Activated naive CD8-positive, alpha-beta T cell treated with anti-CD3 and anti-CD28 coated beads, Interleukin-2, amount 10 ng/mL, durations not matched to agents 7 days and 5 days (primary cell): ENCODE measurements at places on chromosomes 4 and X. TPM values are rescaled to one million over a fixed set of nuclear protein-coding genes. Genes with fewer than 3 reads are reported as not detected.

DNA sequence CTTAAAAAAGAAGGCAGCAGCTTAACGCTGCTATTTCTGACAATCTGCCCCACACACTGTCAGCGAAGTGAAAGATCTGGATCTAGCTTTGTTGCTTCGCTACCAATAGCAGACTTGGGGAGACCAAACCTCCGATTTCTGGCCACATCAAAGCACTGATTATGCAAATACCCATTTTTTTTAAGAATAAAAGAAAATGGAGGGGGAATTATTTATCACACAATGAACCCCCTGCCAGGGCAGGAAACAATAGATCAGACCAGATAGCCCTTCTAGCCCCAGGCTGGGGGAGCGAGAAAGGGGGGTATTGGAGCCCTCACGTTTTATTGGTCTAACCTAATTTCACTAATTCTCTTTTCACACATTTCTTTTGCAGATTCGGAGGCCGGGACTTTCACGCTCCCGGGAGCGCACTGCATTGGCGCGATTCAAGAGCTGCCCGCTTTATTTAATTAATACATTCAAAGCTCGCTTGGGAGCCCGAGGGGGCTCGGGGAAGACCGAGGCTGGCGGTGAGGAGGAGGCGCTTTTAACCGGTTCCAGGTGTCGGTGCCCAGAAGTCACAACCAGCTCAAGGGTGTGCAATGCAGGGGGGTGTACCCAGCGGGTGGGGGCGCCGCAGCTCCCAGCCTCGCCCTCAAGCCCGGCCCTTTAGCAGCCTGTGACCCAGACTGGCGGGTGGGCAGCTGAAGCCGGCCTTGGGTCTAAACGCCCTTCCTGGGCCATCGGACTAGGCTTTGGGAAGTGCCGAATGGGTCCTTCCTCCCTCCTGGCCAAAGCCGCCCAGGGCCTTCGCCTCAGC, 5.5 kb downstream of the NEUROG2 start:
- peak; percentile 39 for DNase-seq

DNA sequence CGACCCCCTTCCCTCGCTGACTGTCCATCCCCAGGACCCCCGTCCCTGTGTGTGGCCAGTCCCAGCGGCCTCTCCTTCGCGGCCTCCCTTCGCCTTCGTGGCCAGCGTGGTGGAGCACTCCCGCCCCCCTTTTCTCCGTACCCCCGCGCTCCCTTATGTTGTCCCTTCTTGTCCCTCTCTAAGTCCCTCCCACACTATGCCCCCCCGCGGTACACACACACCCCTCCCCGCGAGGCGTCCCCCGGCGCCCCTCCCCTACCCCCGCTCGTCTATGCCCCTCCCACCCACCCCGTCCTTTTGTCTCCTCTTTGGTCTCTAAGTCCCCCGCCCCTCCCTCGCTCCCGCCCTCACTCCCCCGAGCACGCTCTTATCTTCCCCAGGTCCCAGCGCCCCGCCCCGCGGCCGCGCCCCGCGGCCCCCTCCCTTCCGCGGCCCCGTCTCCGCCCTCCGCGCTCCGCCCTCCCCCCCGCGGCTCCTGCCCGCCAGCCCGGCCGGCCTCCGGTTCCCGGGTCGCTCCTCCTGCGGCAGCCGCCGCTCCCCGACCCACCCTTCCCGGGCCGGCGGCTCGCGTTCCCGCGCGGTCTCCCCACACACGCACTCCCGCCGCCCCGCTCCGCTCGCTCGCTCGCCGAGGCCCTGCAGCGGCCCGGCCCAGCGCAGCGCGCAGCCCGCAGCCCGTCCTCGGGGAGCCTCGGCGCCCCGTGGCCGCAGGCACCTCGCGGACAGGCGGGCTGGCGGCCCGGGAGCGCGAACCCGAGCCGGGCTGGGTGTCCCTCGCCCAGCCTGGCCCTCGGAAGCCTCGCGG, 26.3 kb downstream of the UTP14A start:
- peak; percentile 78 for DNase-seq

- DNase-seq = no peak
Measured at GRCh38 chr4:177410566-177410965, 31.7 kb downstream of the AGA start.

- peak; percentile 34 for DNase-seq
Measured at GRCh38 chrX:70444946-70445656, 466 bp downstream of the DLG3 start.

GRCh38 chr4:52102587-52102986, 51.5 kb downstream of the SPATA18 start:
- DNase-seq = no peak

- no peak for DNase-seq
Measured at GRCh38 chr4:56914336-56914735, 6.6 kb downstream of the REST start.

GRCh38 chr4:119136546-119136945, 914 bp downstream of the MYOZ2 start:
- DNase-seq = no peak

DNA sequence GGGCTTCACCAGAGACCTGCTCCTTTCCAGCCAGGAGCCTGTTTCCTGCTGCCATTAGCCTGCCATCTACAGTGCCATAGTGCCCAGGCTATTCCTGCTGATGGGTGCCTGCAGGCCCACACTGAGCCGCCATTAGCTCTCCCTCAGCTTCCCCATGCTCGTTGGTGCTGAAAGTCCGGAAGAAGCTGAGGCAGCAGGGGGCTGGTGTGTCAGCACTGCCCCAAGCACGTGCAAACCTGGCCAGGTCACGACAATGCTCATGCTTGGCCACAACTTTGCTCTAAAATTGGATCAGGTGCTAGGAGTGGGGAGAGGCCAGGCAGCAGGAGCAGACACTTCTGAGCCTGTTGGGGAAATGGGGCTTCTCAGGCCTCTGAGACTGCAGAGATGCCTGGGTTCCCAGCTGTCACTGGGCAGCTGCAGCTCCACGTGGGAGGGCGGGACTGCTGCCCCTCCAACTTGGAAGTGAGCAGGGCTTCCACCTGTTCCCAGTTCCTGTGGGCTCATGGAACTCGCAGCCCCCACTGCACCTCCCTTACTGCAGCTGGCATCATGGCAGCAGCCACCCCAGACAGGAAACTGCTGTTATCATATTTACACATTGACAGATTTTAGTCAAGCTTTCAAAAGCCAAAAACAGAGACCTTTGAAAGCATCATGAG, 913.9 kb downstream of the FSTL5 start:
- no peak for DNase-seq

- DNase-seq = no peak
Measured at GRCh38 chr4:184838249-184839074, 12.7 kb upstream of the ACSL1 start.

DNA sequence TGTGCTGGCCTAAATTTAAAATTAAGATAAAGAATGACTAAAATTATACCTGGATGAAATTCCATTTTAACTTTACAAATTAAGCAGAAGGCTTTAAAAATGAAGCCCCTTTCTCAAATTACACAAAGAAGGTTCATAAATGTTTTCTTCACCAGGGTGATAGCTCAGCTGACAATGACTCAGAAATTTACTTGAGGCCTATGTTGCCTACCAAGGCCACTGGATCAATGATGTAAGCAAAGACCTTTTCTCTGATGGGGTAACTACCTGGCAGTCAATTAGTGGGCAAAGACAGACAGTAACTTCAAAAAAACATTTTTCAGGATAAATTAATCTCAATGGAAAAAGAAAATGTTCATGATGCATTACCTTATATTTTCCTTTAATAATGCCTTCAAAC, 23.9 kb upstream of the GPR34 start:
- no peak for DNase-seq

- no peak for DNase-seq
Measured at GRCh38 chr4:2472187-2472586, 3.3 kb downstream of the RNF4 start.

DNA sequence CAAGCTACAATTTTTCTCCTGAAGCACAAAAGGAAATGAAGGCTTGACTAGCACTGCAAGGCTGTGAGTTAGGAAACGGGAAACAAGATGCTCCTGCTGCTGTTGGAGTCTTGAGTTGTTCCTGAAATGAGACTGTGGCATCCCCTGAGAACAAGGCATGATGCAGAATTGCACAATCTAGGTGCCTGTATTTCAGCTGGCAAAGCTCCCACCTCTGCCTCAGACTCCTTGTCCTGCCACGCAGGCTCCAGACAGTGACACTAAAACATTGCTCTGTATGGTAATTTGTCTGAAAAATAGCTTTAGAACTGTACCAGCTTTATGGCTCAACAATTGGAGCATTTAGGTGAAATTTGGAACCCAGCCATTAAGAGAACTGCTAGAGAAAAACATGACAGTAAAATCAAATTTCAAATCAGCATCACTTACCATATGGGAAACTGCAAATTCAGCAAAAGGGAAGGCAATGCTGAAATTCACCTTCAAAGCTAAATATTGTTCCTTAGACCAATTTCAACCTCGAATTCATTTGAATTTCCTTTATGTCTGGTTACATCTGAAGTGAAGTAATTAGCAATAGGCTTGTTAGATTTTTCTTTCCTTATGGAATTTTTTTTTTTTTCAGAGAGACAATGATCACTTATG, 103.4 kb downstream of the MFAP3L start:
- no peak for DNase-seq

- DNase-seq = no peak
Measured at GRCh38 chr4:119087121-119087520, 48.5 kb upstream of the MYOZ2 start.

DNA sequence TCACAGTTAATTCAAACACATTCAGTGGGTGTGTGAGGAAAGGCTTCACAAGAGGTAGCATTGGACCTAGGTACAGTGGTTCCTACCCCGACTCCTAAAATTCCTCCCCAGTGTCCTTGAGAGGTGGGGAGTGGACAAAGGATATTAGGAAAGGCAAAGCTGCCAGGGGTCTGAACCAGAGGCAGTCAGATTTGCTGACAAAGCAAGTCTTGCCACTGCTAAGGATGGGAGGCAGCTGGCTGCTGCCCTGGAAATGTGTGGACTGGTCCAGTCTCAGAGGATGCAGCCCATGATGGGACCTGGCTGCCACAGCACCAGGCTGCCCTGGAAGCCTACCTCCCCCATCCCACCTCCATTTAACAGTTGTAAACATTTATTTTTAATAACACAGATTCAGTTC, 4.1 kb upstream of the PHF8 start:
- DNase-seq = no peak

- DNase-seq = peak; percentile 33
Measured at GRCh38 chr4:76305033-76305687, 1.4 kb upstream of the STBD1 start.

- DNase-seq = no peak
Measured at GRCh38 chr4:153189016-153189801, 15.0 kb upstream of the TRIM2 start.

- DNase-seq = no peak
Measured at GRCh38 chr4:73404042-73404441, at the start of gene ALB. Gene ALB (plus strand): TSS chr4:73404287. CDS start chr4:73404328, 41 bp downstream.

DNA sequence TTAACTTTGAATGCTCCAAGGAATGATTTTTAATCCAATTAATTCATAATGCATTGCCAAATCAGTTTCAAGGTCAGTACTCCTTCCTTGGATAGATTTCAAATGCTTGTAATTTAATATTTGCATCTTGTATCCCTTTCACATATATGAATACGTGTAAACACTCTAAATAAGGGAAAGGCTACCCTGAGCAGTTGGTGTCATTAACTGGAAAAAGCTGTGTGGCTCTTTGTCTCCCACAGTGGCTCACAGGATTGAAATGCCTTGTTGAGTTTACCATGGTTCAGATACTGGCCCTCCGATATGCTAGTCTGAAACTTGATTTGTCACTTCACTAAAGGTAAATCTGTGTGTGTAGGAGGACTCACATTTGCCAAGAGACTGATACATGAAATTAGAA, 16.7 kb upstream of the ACOT9 start:
- no peak for DNase-seq

DNA sequence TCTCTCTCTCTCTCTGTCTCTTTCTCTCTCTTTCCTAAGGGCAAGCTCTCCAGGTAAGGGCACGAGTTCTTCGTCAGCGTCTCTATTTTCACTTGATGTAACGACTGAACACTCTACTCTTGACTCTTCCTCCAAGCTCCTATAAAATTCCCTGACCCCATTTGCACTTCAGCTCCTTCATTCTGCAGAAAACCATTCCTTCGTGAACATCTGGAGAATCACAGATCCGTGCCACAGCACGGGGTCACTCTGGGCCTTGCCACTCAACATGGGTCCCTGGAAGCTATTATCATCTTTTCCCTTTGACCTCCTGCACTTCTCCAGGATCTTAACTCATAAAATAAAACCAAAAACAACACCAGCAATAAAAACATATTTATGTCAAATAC, 112.0 kb upstream of the LNX1 start:
- no peak for DNase-seq

GRCh38 chr4:7876201-7876875, 63.3 kb downstream of the AFAP1 start:
- no peak for DNase-seq

DNA sequence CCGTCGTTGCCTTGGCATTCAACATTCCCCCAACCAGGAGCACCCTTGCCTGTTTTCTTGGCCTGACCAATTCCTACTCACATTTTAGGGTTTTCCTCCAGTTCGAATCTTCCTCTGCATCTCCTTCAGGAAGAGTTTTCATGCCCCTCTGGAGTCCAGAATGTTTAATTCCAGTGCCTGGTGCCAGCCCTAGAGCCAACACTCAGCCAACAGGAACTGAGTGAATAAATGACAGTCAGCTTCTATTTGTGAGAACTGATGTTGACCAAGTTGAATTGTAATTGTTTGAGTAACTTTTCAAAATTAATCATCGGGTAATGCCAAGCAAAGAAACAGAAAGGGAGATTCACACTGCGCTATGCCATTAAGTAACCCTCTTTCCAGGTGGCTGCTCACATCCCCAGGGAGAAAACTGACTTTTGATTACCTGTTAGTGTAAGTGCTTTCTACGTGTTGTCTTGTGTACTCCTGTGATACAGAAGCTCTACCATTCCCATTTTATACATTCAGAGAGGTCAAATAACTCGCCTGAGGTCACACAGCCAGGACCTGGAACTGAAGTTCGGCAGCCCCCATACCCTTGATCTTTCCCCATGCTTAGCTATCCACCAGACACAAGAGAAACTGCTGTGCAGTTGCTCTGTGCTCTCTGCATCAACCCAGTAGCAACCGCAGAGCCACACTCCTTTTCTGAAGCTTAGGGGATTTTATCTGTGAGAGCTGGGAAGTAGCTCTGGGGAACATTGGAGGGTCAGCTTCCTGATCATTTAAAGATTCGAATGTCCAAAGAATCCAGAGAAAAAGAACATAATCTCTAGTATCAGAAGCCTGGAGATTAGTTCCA, 19.0 kb upstream of the SLC2A9 start:
- DNase-seq = no peak

- DNase-seq = no peak
Measured at GRCh38 chr4:113564493-113564892, 197.0 kb downstream of the CAMK2D start.

- no peak for DNase-seq
Measured at GRCh38 chr4:106864231-106864630, 171.9 kb downstream of the DKK2 start.

The KIF4A gene
- 27.9 TPM for total RNA-seq

The SLITRK2 gene
- total RNA-seq = not detected

The ALAS2 gene
- total RNA-seq = not detected

The ZIC3 gene
- total RNA-seq = not detected

The TRO gene
- 3.9 TPM for total RNA-seq

The UGT2B10 gene
- total RNA-seq = not detected

The PPARGC1A gene
- total RNA-seq = not detected

The CDKL2 gene
- total RNA-seq = 0.45 TPM

The NLGN3 gene
- 1.4 TPM for total RNA-seq

The SERTM2 gene
- total RNA-seq = not detected

The MAOB gene
- not detected for total RNA-seq

The IL21 gene
- total RNA-seq = not detected

The SSX1 gene
- total RNA-seq = not detected

The PPBP gene
- not detected for total RNA-seq
